ENCODE measurements at places on chromosomes 2 and 18.

DNA sequence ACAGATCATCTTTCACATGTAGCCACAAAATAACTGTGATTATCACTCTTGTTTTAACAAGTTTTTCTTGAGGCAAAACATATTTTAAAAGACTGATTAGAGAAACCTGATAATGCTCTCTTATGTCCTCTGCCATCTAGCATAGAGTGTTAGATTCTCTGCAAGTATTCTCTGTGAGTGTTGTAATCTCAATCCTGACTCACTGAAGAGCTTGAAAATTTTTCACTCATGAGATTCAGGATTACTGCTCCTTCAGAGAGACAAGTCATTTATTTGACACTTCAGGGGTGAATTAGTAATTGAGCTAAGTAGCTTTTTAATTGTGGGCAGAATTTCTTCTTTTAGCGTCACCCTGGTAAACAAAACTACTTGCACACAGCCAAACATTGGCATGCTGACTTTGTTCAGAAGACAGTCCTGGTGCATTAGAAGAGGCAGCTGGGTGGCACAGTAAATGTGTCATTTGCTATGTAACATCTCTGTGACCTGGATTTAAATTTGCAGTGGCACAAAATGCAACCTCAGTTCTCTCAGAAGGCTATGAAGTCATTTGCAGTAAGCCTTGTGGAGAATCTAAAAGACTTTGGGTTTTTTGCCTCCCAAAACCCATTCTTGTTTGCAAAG, 172.9 kb downstream of the LRP1B start:
- no peak for ATAC-seq

DNA sequence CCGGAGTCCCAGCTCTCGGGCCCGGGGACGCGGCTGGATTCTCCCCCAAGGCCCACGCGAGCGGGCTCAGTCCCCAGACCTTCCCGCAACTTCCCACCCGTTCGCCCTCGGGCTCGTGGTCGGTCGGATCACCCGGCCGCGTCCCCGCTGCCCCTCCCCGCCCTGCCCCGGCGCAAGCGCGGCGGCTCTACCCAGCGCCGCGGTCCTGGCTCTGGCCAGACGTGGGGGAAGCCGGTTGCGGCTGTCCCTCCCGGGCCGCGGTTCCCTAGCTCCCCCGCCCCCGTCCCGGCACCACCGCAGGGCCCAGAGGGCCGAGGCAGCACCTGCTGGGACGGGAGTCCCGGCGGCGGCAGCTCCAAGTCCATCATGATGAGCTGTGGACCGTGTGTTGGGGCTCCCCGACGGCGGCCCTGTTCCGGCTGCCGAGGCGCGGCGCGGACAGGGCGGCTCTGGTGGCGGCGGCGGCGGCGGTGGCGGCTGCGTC, 276 bp downstream of the NFE2L2 start:
- ATAC-seq = no peak

DNA sequence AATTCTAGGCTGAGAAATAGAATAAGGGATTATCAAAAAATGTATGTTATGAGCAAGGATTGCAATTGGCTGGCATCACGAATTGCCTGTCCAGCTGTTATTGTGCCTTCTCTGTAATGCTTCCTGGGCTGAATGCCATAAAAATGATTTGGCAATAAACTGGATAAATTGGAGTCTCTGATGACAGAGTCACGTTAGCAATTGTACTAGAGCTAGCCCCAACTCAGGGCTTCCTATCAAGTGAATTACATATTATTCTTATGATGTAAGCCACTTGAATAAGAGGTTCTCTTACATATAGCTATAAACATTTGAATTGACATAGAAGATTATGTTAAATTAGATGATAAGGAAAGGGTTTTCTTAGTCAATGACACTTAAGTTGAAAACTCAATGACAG, 607.5 kb upstream of the REG3G start:
- no peak for ATAC-seq

DNA sequence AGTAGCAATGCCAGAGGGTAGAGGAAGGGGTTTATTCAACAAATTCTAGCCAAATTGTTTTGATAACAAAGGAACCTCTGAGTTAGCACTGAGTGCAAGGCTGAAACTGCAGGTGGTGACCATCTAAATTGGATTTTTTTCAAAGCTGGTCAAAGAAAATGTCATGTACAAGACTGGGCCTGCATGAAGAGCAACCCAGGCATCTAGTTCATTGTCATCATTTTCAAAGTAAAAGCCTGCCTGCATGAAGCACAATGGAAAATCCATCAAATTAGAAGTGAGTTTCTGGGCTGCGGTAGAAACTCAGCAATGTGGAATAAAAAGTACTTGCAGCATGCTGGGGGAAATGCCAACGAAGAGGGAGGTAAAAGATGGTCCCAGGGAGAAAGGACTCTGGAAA, 80.8 kb upstream of the PPP1CB start:
- no peak for ATAC-seq

GRCh38 chr2:128464456-128464855, 145.8 kb upstream of the HS6ST1 start:
- ATAC-seq = no peak

DNA sequence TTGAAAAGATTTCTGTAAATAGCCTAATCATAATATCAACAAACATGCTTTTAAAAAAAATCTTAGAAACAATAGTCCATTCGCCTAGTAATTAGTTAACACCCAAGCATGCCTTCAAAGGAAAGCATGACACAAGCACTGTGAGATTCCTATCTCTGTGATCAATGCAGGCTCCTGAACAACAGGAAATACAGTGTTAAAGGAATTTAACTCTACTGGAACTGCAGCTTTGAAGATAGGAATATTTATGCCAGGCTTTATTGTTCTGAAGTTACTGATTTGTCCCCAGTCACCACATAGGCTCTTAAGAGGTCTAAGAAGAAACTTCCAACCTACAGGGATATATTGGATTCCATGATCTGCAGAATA, 15.4 kb upstream of the FAM124B start:
- no peak for ATAC-seq

GRCh38 chr18:57243624-57244179, 96.8 kb downstream of the BOD1L2 start:
- no peak for ATAC-seq

- no peak for ATAC-seq
Observed at GRCh38 chr2:171469176-171469575, 35.1 kb downstream of the DCAF17 start.

DNA sequence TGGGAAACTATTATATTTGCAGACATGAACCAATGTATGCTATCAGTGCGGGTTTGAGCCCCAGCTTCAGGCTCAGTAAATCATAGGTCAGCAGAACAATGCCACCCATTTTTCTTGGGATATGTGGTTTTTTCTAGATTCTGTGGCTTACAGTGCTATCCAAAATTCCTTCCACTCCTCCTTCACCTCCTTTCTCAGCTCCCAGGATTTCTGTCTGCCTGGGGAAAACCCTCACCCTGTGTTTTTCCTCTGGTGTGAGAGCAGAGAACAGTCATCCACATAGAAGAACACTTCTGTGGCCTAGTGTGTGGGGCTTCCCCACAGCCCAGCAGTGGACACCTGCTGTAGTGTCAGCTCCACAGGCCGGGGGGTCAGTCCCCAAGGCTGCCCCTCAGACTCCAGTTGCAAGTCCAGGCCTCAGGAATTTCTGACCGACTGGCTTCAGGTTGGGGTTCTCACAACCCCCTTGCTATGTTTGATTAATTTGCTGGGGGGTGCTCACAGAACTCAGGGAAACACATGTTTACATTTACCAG, 238.2 kb downstream of the LDLRAD4 start:
- ATAC-seq = no peak

GRCh38 chr2:72147303-72147971, at the start of gene CYP26B1:
TSS of gene CYP26B1 (minus strand) at chr2:72147862. CDS start at chr2:72147834, 28 bp downstream.
- ATAC-seq = no peak

DNA sequence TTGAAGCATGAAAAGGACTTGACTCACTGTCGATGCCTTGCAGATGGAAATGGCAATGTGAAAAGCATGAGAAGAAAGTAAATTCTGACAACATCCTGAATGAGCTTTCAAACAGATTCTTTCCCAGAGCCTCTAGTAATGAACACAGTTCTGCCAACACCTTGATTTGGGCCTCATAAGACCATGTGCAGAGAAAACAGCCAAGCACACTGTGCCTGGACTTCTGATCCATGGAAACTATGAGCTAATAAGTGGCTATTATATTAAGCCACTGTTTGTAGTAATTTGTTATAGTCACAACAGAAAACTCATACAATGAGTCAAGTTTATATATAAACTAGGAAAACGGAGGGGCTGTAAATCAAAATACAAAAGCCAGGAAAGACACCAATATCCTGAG, 477.3 kb downstream of the MBD2 start:
- no peak for ATAC-seq

DNA sequence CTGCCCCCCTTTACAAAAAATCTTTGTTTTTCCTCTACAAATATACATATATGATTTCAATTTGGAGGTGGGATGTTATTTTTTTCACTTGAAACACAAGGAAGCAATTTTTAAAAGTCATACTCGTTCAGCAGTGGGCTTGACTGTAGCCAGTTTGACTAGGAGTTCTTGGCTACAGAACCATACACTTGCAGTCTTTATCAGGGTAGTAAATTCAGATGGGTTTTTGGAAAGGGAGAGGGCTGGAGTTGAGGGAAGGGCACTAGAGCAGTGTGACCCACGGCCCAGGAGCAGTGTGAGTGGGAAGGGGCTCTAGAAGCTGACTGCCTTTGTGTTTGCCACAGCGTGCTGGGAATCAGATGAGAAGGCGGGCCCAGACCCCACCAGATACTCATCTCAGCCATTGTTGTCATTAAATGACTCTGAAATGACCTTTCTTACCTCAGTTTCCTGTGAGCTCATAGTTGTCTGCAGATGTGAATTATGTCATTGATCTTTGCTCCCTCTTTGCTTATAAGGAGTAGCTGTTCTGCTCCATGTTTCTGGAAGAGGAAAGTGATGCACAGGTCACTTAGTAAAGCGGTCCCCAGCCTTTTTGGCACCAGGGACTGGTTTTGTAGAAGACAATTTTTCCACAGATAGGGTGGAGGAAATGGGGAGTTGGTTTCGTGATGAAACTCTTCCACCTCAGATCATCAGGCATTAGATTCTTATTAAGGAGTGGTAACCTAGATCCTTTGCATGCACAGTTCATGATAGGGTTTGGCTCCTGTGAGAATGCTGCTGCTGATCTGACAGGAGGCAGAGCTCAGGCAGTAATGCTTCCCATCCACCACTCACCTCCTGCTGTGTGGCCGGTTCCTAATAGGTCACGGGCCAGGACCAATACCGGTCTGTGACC, 116.8 kb downstream of the SPTBN1 start:
- no peak for ATAC-seq

GRCh38 chr2:19480673-19481072, 122.2 kb upstream of the OSR1 start:
- ATAC-seq = no peak

- no peak for ATAC-seq
Observed at GRCh38 chr2:29223851-29224692, 108.9 kb downstream of the CLIP4 start.

DNA sequence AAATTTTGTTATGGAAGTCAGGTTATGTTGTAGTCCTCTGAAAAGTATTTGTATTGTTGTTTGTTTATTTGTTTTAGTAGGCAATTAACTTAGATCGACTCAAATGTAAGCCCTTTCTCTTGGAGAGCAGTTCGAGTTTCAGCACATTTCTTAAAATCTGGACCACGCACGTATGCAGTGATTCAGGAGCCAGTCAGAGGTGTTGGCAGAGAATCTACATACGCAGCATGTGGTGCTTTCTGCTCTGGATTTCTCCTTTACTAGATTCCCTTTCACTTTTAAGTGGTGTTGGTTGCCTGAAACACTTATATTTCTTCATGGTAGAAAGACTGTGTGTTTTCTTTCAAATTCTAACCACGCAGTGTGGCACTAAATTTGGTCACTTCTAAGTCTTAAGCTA, 773.9 kb upstream of the LRATD1 start:
- ATAC-seq = no peak

Data from stimulated activated memory B cell treated with anti-CD40 and anti-IgM and Interleukin-4, amounts not matched to agents 10 μg/mL and 1 μg/mL and 100 μg/mL, for 72 hours (primary cell).